ENCODE measurements at places on chromosomes 2 and 18.

DNA sequence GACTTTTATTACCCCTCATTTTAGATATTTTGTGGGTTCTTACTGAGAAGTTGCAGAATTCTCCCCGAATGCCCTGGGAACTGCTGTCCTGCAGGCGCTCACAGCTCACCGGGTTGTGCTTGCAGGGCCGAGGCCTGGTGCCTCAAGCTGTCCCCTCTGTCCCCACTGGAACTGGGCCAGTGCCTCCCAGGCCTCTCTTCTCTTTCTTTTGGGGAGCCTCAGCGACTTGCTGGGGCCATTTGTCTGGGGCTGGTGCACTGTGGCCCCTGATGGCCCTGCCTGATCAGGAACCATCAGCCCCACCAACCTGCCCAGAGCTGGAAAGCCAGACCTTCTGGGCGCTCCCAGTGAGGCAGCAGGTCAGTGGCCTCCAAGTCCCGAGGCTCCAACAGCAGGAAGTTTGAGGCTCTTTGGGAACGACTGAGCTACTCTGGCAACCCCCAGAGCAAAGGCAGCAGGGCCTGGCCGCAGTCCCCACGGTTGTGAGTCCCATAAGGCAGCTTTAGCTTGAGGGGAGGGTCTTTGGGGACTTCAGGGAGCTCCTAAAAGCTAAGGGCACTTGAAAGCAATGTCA, 14.7 kb upstream of the NEU4 start:
- DNase-seq: no peak

- DNase-seq: no peak
Measured at GRCh38 chr2:88580088-88580487, 47.2 kb downstream of the EIF2AK3 start.

GRCh38 chr2:11925295-11926066, 179.0 kb downstream of the LPIN1 start:
- DNase-seq: no peak

GRCh38 chr2:53856272-53856671, 3.5 kb downstream of the GPR75 start:
- no peak for DNase-seq

DNA sequence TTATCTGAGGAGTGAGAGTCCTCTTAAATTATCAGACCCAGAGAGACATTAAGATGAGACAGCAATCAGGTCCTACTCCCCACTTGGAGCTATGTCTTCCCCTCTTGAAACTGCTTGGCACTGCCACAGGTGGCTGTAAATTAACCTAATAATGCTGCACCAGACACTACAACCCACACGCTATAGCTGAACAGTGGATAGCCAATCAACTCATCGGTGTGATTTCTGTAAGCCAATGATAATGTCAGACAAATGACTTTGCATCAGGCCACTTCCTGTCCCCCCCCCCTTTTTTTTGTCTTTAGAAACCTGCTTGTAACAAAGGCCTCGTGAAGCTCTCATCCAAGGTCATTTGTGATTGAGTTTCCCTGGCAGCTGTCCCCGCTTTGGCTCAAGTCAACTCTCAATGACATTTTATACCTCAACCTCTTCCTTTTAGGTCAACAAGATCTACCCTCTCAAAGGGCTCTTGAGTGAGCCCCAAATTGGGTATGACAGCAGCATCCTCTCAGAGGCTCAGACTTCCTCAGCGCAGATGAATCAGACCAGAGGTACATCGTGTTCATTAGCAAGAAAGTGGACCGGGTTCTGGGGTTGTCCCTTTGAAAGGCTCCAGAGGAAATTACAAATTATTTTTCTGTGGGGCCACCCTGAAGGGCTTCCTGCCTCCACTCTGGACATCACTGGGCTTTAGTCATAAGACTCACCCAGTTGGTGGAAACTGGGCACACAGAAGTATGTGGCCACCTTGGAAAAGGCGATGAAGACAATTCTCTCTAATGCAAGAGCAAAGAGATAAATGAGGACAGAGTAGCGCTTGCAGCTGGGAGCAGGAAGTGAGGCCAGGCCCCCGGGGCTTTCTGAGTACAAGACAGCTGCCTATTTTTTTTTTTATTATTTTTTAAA, 73.6 kb downstream of the COPS8 start:
- DNase-seq: no peak

GRCh38 chr2:46812361-46813019, 103.1 kb downstream of the MCFD2 start:
- no peak for DNase-seq

GRCh38 chr18:50562686-50563085, 2.8 kb downstream of the MAPK4 start:
- DNase-seq: no peak

GRCh38 chr2:200470230-200470629, 39.6 kb downstream of the KCTD18 start:
- DNase-seq: no peak

DNA sequence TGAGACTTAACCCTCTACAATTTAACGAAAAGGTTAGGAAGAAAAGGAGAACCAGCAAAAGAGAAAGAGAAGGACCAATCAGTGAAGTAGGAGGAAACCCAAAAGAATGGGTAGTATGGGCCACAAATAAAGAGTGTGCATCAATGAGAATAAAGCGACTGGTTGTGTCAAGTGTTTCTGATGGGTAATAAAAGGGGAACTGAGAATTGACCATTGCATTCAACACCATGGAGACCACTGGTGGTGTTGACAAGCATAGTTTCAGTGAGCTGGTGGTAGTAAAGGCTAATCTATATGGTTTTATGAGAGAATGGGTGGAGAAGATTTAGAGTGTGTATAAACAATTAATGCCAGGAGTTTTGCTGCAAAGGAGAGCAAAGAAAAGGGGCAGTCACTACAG, 75.4 kb downstream of the CSRNP3 start:
- DNase-seq: no peak

- DNase-seq: no peak
Measured at GRCh38 chr2:165016772-165017411, 61.6 kb upstream of the SLC38A11 start.

- no peak for DNase-seq
Measured at GRCh38 chr18:62637807-62638687, 77.3 kb upstream of the PHLPP1 start.

DNA sequence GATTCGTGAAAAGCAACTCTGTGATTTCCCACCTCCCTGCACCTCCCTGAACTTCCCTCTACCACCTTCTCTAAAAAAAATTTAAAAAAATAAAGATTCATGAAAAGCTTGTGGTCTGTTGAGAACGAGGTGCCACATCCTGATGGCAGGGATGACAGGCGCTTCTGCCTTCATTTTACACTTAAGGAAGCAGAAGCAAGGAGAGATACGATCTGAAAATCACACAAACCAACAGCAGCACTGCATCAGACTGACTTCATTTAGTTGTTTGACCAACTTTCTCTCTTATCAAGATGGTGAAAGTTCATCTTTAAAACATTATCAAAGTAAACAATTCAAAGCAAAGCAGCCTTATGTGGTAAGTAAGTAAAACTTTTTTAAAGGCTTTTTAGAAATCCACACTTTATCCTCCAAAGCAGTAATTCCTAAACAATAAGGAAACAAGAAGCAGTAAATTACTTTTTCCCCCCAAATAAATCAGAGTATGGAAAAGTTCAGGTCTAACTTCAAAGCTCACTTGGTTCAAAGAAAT, 15.5 kb downstream of the WDFY1 start:
- DNase-seq: no peak

GRCh38 chr18:58674863-58675472, 3.7 kb downstream of the MALT1 start:
- DNase-seq: no peak

DNA sequence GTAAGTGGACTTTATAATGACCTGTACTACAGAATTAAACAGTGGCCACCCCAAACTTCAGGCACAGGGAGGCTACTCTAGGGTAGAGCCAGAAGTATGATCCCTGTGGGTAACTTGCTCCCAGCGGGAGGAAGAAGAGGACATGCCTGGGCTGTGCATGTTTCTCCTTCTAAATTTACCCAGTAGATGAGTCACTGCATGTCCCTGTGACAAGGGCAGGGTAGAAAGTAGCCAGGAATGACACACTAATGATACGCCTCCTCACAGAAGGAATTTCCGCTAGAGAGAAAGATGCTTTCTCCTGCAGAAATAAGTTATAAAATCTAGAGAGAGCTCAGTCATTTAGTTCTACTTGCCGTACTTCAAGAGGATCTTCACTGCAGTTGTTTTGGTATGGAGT, 7.5 kb downstream of the ACYP2 start:
- DNase-seq: no peak

- no peak for DNase-seq
Measured at GRCh38 chr2:64213532-64214275, 69.5 kb upstream of the PELI1 start.

DNA sequence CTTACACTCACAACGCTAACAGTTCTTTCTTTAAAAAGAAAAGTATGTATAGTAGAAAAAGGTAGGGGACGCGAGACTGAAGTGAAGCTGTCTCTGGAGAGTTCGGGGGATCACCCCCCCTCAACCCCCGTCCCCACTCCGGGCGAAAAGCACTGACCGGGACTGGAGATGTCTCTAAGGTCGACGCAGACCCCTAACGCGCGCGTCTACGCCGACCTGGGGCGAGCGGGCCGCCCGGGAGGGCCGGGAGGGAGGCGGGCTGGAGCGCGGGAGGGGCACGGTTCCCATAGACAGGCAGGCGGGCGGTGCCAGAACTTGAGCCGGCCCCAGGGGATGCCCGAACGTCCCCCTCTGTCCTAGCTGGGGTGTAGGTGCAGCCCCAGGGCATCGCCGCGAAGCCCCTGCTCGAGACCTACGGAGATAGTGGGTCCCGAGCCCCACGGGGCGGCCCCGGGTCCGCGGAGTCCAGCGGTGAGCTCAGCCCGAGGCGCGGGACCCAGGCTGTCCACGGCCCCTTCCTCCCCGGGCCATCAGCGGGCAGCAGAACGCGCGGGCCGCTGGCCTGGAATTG, 82.2 kb downstream of the CHRNA1 start:
- no peak for DNase-seq

DNA sequence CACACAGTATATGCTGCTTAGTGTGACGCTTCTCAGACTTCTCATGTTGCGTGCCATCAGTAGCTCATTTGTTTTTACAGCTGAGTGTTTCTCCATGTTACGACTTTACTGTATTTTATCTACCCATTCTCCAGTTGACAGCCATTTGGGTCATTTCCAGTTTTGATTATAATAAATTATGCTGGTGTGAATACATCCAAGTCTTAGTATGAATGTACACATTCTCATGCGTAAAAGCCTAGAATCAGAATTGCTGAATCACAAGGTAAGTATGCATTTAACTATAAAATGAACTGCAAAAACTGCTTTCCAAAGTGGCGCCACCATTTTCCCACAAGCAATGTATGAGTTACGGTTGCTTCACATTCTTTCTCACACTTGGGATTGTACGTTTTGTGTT, 184.2 kb upstream of the SLC35G4 start:
- no peak for DNase-seq

GRCh38 chr2:147636238-147636882, 208.5 kb upstream of the ACVR2A start:
- no peak for DNase-seq

DNA sequence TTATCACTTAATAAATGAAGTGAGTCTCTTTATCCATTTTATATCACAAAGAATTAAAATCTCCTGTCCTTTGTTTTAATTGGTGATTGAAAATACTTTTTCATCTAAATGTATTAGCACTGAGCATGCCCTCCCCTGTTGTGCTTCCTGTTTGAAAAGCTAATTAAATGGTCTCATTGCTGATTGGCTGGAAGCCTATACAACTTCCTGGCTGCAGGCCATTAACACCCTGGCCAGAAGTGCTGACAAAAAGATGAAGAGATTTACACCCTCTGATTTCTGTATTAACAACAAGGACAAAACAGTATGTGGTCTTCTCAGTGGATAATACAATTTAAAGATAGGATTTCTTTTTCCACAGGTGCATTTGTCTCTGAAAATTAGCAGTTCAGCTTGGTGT, 548.0 kb downstream of the DCC start:
- DNase-seq: no peak

- DNase-seq: no peak
Measured at GRCh38 chr18:58400331-58400870, 228.5 kb downstream of the ALPK2 start.

DNA sequence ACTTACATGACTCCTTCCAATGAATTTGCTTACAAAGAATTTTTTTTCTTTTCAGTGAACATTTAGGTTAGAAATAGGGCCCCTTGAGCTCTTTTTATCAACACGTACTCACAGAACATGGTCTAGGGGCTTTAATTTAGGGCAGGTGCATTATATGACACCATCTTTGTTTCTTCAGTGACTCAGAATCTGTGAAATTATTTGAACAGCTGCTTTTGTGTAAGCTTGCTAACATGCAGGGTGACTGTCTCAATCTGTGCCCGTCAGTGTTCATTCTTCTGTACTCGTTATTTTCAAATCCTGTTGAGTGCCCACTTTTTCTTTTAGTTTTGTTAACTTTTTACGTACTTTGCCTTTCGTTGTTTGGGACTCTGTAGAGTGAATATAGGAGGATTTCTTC, 52.8 kb upstream of the CABYR start:
- DNase-seq: no peak

DNA sequence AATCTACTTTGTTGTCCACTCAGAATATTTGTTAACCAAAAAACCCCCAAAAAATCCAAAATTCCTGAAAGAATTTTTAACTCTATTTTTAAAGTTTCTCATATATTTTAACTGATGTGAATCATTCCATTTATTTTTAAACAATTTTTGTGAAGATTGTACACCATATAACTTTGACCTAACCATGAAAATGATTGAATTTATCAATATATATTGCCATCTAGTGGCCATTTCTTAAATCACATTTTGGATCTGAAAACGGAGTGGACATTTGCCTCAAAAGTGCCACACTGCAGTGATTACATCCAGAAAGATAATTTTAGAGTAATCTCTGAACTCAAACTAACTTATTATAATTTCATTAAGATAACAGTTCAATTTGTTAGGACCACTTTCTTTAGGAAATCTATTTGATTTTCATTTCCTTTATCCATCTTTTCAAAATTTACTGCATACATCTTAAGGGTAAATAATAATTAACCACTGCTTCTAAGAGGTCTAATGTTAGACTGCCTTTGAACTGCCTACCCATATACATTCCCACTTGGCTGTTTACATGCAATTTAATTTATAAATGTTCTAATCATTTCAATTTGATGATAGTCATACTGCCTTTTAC, 71.1 kb downstream of the DSC3 start:
- DNase-seq: no peak

DNA sequence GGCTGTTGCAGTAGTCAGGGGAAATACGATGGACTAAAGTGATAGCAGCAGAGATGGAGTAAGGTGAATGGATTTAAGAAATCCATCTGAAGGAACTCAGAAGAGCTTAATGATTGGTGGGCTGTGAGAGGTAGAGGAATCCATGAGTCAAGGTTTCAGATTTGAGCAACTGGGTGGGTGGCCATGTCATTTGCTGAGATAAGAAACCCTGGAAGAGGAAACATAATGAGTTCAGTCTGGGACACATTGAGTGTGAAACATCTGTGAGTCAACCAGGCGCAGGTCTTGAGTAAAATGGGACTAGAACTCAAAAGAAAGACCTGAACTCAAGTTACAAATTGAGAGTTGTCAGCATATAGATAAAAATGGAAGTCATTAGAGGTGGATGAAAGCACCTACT, 19.7 kb upstream of the ASNSD1 start:
- DNase-seq: no peak

GRCh38 chr2:133518700-133519344, 49.4 kb downstream of the NCKAP5 start:
- DNase-seq: no peak

GRCh38 chr2:176118601-176119339, 2.2 kb downstream of the HOXD10 start:
- DNase-seq: peak; percentile 35
